ENCODE measurements at places on chromosomes 3 and 15.

GRCh38 chr3:78003090-78003489, 963.2 kb downstream of the ROBO2 start:
- DNase-seq, result no peak

- peak; percentile 9 for DNase-seq
Observed at GRCh38 chr15:27847775-27848710, 251.1 kb downstream of the OCA2 start.

DNA sequence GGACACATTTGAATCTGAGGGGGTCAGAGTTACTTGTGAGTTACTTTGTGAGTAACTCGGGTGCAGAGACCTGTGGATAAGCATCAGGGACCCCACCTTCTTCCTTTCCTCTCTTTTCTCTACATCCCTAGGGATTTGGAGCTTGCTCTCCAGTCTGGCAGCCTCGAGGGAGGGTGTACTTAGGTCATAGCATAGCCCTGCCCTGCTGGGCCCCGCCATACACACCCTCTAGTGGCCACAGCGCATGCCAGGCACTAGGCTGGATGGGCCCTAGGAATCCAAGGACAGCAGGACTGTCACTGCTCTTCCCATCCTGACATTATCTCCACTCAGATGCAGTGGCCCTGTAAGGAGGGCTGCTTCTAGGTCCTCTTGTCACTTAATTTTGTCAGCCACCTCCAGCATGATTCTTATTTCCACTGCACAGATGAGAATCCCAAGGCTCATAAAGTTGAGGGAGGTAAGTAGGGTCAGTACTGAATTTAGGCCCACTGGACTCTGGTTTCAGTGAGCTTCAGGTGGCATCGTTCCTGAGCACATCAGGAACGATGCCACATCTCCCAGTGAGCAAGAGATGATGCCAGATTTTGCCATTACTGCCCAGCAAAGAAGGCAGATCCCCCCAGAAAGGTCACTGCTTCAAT, 3.6 kb upstream of the SMAD6 start:
- peak; percentile 84 for DNase-seq

DNA sequence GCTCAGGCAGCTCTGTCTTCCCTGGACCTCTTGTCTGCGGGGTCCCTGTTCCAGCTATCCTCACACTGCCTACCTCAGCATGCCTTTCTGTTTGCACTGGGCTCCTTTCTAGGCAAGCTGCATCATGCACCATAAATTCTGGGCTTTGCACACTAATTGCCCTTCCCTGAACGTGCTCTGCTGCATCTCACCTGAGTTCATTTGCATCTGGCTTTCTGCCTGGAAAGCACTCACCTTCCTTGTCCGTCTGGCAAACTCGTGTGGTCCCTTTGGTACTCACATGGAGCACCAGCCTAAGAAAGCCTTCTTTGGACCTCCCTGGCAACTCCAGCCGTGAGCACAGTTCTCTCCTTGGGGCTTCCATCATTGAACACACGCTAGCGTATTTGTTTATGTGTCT, 365.6 kb downstream of the SV2B start:
- DNase-seq, result peak; percentile 65

- no peak for DNase-seq
Observed at GRCh38 chr3:6467186-6467585, 393.7 kb upstream of the GRM7 start.

GRCh38 chr3:64667887-64668581, 19.8 kb downstream of the ADAMTS9 start:
- no peak for DNase-seq

DNA sequence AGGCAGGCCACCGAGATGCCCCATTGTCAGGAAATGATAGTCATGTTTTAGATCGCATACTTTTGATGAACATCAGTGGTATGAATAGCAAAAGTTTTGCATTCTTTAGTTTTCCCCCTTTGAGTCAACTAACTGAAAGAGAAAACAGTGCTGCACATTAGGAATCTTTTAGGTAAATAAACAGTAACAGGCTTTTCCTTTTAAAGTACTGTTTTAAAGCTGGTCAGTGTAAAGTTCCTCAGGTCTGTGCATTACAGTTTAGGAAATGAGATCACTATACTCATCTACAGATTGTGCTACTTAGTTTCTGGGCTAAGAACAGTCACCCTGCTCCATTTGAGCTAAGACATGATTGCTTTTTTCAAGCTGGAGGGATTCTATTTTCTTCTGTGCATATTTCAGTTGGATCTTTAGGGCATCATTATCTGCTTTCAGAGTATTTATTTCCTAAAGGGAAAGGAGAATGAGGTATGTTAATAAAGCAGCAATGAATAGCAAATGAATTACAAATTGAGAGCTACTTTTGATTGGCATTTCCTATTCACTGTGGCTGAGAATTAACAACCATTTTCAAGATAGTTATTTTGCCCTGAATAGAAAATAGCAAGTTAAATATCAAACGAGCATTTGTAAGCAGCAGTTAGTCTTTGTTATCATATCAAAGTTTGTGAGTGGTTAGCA, 36.5 kb downstream of the FAM98B start:
- no peak for DNase-seq

- DNase-seq, result no peak
Observed at GRCh38 chr3:71701251-71701762, 23.9 kb downstream of the EIF4E3 start.

GRCh38 chr15:51879555-51879954, 50.1 kb downstream of the TMOD3 start:
- DNase-seq, result no peak

DNA sequence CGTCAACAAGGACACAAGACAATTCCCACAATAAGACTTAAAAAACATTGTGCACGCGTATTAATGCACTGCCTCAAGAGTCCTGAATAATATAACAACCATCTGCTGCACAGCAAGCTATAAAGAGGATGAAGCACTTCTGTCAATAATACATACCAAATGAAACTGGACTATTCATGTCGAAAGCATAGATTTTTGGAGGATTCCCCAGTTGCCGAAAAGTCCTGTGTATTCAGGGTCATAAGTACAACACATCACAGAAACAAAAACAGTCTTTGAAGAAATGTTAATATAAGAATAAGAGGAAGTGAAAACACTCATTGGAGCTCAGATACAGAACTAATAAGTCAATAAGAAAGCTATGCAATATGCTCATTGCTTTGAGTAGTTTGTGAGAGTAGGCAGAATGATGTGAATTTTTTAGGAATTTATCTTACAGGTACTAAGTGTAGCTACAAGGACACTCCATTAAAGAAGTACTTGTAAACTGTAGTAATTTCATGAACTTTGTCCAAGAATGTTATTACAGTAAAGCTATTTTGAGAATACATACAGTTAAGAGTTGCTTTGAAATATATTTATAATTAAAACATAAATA, 31.6 kb downstream of the CBLB start:
- DNase-seq, result no peak

- DNase-seq, result no peak
Observed at GRCh38 chr3:190519886-190520285, 6.0 kb downstream of the IL1RAP start.

GRCh38 chr3:136018876-136019275, 53.3 kb downstream of the PPP2R3A start:
- no peak for DNase-seq

DNA sequence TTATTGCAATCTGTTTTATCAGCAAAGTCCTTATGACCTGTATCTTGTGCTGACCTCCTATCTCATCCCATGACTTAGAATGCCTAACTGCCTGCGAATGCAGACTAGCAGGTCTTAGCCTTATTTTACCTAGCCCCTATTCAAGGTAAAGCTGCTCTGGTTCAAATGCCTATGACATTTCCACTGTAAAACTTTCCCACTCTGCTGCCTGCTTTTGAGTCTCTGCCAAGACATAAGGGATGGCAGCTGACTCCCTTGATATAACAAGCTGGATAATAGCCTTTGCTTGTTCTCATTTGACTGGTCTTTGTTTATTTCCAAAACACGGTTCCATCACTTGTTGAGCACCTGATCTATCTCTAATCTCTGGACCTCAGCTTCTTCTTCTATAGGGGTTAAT, 131.9 kb upstream of the STRIT1 start:
- no peak for DNase-seq

DNA sequence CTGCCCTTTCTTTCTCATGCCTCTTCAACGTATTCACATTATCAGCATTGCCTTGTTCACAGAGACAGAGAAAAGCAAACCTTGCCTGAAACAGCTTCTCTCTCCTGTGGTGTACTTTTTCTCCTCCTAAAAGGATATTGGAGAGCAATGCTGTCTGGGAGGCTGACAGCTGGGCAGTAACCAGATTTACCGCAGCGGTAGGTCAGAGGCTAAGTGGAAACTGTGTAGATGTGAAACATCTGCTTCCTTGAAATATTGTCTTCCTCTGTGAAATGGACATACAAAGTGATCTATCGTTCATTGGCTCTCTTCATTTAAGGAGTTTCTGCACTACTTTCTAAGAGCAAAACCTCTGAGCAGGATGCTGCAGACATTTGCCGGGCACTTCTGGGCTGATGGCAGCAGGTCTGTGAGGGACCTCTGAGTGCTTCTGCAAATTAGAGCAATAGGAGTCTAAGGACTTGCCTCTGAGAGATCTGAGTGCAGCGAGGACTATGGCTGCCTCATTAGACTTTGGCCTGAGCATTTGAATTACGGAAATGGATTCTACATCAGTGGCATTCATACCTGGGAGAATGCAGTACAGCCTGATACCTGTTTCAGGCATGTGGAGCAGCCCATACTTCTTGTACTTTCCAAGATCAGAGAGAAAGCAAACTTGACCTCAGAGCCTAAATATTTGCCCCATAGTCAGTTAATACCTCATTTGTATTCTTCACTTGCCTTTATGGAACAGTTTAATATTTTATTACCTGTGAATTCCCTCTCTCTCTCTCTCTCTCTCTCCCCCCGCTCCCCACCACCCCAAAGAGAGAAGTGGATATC, 260.5 kb upstream of the TPRG1 start:
- DNase-seq, result peak; percentile 52

GRCh38 chr15:65833501-65834205, 35.6 kb upstream of the RAB11A start:
- DNase-seq, result peak; percentile 60

DNA sequence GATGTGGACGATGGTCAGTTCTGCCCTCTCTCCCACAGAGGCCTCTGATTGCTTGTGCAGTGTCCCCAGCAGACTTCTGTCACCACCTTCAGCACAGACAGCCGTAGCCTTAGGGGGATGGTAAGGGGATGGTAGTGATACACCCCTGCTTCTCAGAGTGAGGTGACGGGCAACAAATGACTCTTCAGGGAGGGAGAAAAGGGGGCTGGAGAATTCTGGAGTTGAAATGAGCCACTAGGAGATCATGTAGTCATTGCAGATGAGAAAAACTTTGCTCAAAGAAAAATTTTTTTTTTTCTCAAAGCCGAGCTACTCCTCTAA, 29.6 kb upstream of the TIMP4 start:
- DNase-seq, result no peak

DNA sequence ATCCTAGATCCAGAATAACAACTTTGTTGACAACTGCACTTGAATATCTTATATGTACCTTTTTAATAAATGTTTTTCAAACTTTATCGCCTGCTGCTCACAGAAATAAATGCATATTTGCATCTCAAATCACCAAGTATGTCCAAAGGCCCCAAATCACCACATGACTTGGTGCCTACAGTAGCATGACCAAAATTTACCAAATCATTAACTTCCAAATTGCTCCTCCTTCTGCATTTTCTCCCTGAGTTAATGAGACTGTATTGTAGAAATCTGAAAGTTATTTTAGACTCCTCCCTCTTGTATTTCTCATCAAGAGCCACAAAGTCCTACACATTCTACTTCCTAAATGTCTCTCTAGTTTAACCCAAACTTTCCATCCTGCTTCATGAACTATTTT, 635.5 kb upstream of the NAALADL2 start:
- DNase-seq, result no peak

DNA sequence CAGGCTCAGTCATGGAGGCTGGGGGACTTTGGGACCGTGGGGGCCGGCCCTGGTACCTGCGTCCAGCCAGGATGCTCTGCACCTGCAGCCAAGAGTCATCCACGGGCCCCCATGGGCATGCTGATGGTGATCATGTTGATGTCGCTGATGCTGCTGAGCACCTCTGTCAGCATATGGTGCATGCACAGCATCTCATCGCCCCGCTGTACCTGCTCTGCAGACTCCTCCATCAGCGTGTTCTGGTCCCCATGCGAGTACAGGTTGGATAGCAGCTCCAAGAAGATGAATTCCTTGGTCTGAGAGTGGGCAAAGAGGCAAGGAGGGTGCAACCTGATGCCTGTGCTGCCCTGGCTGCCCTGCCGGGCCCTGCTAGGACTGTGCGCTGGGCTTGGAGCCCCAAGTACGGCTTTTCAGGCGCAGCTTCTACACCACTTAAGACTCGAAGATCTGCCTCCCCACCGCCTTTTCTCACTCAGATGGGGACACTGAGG, 7.2 kb downstream of the RPS17 start:
- no peak for DNase-seq

GRCh38 chr3:158765518-158766205, 33.4 kb upstream of the RARRES1 start:
- DNase-seq, result no peak

GRCh38 chr15:78007964-78008886, 69.3 kb downstream of the TBC1D2B start:
- peak; percentile 54 for DNase-seq

DNA sequence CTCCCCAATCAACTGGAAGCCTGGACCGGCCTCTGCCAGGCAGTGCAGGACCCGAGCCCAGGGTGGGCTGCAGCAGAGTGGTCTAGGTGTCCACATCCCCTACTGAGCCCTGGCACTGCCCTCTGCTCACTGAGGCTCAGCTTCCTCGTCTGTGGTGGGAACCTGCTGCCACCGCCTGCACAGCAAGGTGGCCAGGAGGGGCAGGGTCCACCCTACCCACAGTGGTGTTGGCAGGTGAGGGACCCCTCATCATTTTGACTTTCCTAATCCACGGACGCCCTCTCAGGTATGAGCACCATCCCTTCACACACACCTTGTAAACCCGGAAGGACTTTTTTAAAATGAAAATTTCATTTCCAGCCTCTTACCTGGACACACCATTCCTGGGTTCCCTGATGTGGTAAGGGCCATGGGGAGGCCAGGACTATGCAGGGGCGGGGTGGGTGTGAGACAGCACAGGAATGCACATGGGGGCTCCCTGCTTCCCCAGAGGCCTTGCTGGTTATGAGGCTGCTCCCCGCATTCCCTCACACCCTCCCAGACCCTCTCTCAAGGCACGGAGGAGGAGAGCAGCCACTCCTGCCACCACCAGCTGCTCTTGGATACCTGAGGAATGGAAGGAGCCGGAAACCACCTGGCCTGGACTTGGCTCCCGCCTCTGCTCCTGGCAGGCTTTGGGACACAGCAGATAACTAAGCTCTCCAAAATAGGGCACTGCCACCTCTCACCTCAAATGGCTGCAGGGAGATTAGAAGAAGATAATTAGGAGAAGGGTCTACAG, 185.9 kb upstream of the TPM1 start:
- DNase-seq, result peak; percentile 38

- DNase-seq, result no peak
Observed at GRCh38 chr3:195565716-195566115, 18.0 kb downstream of the APOD start.
